ENCODE measurements at places on chromosomes 1 and 21.

DNA sequence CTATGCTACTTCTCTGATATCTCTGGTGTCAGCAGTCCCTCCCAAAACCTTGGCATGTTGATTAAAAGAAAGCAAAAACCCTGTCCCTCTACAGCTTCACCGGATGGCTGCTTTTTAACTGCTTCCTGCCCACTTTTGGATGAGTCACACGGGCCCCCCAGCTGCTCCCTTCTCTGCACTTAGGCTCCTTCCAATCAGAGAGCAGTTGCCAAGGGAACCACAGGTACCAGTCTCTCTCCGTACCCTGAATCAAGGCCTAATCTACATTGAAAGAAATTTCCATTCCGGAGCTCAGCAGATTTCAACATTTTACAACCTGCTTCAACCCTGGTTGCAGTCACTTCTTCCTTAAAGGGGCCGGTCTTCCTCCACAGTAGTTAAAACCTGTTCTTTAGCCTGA lies 70.6 kb upstream of the GJB5 start:
- DNase-seq: peak; percentile 57

GRCh38 chr1:201059871-201060555 lies 36.5 kb upstream of the KIF21B start:
- DNase-seq: no peak

DNA sequence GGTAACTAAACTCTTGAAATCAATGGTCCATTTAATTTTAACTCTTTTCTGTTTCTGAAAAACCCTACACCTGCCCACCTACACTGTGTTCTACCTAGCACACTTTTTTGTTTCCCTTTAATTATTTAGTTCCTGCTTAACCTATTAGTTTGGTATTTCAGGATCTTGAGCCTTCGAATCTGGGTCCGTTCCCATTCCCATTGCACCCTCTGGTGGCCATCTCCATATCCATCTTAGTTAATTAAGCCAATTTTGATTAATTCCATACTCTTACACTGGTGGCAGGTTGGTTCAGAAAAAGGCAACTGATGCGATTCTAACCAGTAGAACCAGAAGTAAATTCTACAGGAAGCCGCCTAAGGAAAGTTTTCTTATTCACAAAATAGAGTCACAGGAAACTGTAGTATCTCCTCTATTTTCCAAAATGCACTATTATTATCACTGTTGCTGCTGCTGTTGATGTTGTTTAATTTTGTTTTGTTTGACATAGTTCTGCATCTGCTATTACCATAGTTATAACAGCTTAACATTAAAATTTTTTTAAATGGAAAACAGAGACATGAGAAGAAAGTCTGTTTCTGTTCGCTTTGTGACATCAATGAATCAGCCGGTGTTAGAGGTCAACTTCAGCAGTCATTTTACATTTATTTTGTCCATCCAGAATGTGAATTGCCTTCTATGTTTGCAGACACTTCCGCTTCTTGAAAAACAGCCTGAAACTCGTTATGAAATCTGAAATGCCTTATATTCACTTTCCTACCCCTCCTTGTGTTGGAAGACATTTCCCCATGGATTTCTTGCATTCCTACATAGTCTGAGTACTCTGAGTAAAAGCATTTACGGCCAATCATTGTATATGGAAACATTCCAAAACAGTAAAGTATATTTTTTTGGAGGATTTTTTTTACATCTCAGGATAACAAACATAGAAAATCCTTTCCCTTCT lies 115.5 kb upstream of the NCAM2 start:
- DNase-seq: no peak

GRCh38 chr1:43604192-43604591 lies 45.8 kb upstream of the KDM4A start:
- DNase-seq: no peak

GRCh38 chr1:115133440-115133839 lies 44.1 kb upstream of the TSPAN2 start:
- no peak for DNase-seq

DNA sequence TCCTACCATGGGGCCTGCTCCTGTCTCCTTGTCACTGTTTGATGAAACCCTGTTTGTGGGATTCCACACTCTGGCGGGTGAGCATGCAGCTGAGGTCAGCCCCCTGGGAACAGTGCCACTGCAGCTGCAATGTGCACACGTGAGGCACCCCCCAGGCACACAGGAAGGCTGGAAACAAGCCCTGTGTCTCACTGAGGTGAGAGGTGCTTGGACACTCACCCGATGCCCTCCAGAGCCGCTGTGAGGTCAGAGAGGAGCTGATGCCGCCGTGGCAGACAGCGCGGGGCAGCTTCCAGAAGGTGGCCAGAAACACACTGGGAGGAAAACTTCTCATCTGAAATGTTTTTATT lies 49.7 kb downstream of the SLX9 start:
- DNase-seq: no peak

- DNase-seq: no peak
These were observed 300.6 kb upstream of the POGK start for GRCh38 chr1:166538646-166539045.

- DNase-seq: no peak
These were observed 194.7 kb upstream of the FMN2 start for GRCh38 chr1:239896980-239897379.

DNA sequence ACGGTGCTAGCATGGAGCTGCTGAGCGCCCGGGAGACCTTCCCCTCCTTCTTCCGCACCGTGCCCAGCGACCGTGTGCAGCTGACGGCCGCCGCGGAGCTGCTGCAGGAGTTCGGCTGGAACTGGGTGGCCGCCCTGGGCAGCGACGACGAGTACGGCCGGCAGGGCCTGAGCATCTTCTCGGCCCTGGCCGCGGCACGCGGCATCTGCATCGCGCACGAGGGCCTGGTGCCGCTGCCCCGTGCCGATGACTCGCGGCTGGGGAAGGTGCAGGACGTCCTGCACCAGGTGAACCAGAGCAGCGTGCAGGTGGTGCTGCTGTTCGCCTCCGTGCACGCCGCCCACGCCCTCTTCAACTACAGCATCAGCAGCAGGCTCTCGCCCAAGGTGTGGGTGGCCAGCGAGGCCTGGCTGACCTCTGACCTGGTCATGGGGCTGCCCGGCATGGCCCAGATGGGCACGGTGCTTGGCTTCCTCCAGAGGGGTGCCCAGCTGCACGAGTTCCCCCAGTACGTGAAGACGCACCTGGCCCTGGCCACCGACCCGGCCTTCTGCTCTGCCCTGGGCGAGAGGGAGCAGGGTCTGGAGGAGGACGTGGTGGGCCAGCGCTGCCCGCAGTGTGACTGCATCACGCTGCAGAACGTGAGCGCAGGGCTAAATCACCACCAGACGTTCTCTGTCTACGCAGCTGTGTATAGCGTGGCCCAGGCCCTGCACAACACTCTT lies 1.1 kb downstream of the TAS1R3 start:
- no peak for DNase-seq

DNA sequence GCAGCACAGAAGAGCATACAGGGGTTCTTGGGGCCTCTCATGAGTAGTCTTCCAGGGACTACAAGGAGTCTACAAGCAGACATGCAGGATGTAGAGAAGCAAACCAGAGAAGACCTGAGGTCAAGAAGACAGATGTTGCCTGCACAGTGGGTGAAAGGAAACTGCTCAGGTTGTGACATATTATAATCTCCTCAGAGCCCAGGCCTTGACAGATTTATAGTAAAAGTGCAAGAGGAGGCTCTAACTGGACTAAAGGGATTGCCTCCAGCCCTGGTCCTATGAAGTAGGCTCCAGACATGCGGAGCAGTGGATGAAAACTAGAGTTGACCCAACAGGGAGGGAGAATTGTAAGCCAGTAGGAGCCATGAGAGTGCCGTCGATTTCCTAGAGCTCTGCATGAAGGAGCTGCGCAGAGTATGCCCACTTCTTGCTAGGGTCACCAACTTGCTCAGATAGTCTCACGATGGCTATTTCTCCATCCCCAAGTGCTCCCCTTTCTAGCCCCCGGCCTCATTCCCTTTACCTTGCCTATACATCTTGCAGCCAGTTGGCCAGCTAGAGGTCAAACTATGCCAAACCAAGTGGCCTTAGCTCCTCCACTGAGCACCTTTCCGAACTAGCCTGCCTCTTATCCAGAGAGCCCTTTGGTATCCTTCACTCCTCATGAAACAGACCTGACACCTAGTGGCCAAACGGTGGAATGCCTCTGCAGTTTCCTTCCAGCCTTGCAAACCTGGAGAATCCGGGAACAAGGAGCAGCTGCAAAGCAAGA lies 36.2 kb upstream of the IPO9 start:
- DNase-seq: peak; percentile 74

DNA sequence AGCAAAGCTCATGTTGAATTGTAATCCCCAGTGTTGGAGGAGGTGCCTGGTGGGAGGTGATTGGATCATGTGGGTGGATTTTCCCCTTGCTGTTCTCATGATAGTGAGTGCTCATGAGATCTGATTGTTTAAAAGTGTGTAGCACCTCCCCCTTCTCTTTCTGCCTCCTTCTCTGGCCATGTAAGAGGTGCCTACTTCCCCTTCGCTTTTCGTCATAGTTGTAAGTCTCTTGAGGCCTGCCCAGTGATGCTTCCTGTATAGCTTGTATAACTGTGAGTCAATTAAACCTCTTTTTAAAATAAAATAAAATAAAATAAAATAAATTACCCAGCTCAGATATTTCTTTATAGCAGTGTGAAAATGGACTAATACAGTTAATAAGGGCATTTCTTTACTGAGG lies 1025.7 kb downstream of the PLA2G4A start:
- no peak for DNase-seq

DNA sequence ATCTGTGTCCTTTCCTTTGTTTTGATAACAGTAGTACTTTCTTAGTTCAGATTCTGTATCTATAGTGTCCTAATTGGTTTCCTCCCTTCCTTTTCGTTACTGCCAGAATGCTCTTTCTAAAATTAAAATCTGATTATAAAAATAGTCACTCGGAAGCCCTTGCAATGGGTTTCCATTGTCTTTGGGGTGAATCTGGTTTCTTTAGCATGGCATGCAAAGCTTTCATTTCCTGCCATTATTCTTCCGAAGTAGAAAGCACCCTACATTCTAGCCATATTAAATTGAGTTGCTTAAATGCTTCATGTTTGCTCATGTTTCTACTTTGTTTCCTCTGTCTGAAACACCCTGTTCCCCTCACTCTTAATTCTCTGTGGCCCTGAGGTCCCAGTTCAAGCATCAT lies 53.2 kb upstream of the MACF1 start:
- no peak for DNase-seq

DNA sequence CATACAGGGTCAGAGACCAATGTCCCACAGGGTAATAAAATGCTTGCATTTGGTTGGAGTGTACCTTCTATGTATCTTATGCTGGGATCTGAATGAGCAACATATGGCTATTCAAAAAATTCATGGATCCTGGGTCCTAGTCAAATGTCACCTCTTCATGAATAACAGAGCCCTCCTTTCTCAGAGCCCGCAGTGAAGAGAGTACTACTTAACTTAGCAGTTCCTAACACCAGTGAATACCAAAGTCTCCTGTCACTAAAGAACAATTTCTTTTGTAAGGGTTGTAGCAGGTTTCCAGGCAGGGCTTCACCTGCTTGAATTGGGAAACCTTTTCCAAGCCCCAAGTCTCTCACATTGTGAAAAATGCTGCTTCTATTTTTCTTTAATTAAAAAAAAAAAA lies 483.0 kb upstream of the DEPDC1 start:
- DNase-seq: no peak

GRCh38 chr21:14273736-14274538 lies 58.0 kb downstream of the RBM11 start:
- peak; percentile 21 for DNase-seq

DNA sequence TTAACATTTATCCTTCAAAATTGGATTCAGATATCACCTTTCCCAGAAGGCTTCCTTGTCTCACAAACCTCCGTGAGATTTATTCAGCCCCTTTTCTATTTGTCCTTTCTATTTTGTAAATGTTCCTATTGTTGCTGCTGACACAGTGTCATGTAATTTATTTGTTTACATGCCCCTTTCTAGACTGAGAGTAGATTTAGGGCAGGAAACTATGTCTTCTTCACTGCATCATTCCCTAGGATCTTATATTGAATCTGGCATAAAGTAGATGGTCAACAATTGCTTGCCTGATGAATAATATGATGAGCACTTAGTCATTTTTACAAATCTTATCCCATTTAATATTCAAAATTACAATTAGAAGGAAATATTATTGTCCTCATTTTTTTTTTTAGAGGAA lies 8.1 kb upstream of the CNN3 start:
- no peak for DNase-seq

DNA sequence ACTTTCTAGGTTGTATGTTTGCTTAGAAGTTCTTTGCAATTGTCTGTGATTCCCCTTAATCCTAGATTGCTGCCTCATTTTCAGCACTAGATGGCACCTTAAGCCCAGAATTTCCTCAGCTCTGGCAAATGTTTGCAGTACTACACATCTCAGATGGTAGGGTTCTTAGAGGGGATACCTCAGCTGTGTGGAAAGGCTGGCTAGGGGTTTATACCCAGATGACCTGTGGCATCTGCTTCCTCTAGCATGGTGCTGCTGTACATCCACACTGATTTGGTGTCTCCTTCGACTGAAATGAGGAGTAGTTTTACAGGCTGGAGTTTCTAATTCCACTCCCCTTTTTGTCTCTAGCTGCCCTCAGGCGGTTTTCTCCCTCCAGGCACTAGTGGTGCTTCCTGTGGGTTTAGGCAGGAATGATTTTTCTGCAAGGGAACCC lies 23.5 kb downstream of the ASB17 start:
- no peak for DNase-seq

DNA sequence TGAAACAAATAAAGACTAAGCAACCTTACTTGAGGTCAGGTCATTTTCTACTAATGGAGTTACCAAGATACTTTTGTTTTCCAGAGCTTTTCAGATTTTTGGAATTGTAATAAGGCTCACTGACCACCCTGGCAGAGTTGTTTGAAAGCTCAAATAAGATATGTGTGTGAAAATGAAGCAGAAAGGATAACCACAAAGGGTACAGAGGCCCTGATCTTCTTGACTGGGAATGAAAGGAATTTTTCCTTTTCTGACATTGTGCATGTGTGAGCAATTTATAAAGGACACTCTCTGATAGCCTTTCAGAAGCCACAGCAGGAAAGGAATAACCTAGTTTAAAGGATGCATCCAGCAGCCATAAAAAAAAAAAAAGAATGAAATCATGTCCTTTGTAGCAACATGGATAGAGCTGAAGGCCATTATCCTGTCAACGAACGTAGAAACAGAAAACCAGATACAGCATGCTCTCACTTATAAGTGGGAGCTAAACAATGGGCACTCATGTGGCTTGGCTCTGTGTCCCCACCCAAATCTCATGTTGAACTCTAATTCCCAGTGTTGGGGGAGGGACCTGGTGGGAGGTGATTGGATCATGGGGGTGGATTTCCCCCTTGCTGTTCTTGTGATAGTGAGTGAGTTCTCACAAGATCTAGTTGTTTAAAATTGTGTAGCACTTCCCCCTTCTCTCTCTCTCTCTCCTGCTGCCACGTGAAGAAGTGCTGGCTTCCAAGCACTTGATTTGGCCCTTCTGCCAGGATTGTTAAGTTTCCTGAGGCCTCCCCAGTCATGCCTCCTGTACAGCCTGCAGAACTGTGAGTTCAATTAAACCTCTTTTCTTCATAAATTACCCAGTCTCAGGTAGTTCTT lies 3.1 kb upstream of the SRP9 start:
- no peak for DNase-seq

Measured in nucleus accumbens (tissue), 56 donors.